BE2C (cell line): ENCODE measurements at places on chromosomes 7 and 10.

GRCh38 chr10:49099046-49099445, 16.3 kb downstream of the VSTM4 start:
- no peak for DNase-seq

DNA sequence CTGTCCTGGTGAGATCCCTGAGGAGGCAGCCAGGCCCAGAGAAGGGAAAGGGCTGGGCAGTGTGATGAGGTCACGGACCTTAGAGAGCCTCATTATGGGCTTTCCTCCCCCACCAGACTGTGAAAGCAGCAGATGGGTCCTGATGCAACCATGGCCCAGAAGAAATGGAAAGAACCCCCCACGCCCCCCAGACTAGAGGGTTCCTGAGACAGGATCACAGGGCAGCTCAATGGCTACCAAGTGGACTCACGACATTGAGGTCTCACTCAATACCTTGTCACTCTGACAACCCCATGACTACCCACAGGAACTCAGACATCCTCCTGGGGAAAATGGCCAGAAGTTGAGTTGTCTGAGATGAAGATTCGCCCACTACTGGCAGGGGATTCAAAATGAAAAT, 36.7 kb downstream of the FAM241B start:
- DNase-seq = no peak

DNA sequence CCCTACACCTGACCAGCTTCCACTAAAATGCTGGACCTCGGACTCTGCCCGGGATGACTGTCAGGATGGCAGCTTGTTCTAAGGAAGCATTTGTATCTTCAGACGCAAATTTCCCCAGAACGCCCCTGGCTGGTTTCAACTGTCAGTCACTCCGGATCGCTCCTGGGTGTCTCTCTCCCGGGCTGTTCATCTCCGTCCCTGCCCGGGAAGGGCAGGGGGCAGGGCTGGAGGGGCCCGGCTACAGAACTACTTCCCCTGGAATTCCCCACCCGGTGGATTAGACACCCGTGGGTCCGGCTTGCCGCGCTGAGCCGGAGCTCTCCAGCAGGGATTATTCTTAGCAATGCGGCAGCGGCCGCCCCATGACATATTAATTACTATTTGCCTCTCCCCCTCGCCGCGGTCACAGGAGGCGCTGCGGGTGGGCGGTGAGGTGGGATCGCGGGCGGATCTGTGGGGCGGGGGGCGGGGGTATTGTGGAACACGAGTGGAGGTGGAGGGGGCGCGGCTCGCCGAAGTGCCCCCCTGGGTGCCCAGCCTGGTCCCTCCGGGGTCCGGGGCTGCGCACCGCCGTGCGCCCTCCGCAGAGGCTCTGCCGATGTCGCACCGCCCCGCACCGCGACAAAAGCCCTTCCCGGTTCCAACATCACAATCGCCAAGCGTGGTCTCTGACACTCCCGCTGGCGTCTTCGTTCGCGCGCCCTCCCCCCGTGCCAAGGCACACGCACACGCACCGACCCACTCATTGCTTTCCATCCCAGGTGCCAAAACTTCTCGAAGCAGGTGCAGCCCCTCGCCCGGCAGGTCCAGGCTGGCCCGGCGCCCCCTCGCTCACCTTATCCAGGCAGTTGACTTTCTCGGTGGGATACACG, 276.1 kb upstream of the NEBL start:
- DNase-seq = peak; percentile 17

DNA sequence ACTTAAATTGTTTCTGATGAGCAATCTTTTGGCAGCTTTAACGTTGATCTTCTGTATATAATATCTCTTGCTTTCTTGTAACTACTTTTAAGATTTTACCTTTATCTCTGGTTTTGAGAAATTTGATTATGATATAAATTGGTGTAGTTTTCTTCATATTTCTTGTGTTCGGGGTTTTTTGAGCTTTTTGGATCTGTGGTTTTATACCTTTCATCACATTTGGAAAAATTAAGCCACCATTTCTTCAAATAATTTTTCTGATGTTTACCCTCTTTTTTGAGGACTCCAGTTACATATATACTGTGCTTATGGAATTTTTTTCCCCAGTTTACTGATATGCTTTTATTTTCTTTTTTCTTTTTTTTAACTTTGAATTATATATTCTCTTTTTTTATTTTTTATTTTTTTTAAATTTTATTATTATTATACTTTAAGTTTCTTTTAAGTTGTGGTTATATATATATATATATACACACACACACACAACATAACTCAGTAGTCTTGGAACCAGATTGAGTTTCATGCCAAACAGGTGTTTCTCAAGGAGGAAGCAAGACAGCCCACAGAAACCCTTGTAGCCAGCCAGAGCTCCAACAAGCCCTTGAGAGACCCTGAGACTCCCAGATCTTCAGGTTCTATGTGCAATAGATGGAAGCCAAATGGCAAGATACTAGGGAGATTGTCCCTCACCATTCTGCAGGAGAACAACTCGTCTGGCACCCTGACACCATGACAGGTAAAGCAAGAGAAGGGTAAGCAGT, 27.5 kb upstream of the NME8 start:
- no peak for DNase-seq

- no peak for DNase-seq
Observed at GRCh38 chr10:103847909-103848468, 7.4 kb downstream of the SH3PXD2A start.

DNA sequence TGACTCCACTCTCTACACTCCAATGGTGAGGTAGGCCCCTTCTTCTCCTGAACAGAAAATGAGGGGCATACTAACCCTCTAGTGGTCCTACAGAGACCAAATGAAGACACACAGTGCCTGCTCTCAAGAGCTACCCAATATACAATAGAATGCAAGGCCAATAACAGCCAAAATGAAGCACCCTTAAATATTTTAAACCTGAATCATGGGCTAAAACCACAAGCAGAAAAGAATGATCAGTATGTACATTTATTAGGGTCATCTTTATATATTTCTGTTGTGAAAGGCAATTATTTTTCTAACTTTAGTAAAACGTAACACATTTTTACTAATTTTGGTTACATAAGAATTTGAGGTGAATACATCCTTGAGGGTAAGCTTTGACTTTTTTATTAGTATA, 49.9 kb upstream of the COL1A2 start:
- no peak for DNase-seq

DNA sequence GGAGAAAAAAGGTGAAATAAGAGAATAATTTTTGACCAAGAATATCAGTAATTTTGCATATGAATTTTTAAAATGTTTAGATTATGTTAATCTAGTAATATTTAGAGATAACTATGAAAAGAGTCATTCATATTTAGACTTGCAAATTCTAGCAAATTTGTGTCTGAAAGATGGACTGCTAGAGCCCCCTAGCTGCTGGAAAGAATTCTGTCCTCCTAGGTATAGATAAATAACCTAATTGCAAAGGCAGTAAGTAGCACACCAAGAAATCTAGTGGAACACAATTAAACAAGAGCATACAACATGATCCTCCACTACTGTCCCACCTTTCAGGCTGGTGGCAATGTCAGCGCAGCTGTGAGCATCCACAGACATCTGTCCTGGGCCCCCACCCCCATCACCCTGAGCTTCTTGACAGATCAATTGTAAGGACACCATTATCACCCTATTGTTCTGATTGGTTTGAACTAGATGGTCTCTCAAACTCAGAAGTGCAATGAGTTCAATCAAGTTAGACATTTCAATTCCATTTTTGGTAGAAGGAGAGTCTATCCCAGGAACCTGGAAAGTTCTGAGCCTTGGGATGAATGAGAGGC, 15.0 kb upstream of the GFRA1 start:
- DNase-seq = peak; percentile 26
